ENCODE measurements at places on chromosomes 5 and 9.

GRCh38 chr9:71897577-71897976 lies 13.4 kb downstream of the ABHD17B start:
- no peak for DNase-seq

GRCh38 chr5:40165789-40166728 lies 513.7 kb upstream of the PTGER4 start:
- peak; percentile 4 for DNase-seq

DNA sequence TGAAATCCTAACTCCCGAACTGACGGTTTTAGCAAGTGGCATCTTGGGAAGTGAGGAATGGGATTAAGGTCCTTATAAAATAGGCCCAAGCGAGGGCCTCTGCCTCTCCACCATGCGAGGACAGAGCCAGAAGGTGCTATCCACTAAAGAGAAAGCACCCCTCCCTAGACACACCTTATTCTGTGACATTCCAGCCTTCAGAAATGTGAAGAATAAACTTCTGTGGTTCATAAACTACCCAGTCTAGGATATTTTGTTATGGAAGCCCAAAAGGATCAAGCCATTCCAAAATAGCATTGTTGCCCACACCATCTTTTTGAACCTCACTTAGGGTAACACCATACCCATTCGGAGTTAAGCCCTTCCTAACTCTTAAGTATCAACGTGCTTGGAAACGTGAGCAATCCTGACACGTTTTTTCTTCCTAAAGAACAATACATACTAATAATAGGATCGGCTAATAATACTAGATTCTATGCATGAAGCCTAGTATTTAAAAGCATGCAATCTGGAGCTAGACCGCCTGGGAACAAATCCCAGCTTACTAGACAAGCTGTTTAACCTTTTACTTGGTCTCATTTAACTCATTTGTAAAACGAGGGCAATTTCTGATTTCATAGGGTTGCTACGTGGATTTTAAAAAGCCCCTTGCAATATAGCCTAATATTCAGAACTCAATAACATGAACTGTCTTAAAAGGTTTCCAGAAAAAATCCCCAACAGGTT lies 1.1 kb upstream of the SMC2 start:
- DNase-seq = no peak

- peak; percentile 39 for DNase-seq
These were observed 145.4 kb upstream of the RAD23B start for GRCh38 chr9:107137495-107138202.

GRCh38 chr5:157481265-157481664 lies 21.3 kb downstream of the NIPAL4 start:
- DNase-seq = no peak

GRCh38 chr5:79536193-79536906 lies 22.4 kb upstream of the HOMER1 start:
- DNase-seq = no peak

DNA sequence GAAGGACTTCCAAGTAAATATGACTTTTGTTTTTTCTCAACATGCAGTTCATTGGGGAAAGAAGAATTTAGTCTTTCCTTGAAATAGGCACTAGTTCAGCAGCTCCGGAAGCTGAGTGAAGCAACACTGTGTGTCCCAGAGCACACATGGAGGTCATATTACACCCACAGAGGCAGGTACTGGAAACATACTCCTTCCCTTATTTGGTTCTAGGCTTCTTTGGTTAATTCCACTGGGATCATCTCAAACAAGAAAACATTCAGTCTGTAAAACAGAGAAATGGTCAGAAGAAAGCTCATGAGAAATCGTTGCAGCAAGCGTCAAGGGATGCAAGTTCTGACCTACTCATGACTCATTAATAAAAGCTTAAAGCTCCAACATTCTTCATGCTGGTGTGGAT lies 175.1 kb upstream of the PCSK5 start:
- peak; percentile 1 for DNase-seq

DNA sequence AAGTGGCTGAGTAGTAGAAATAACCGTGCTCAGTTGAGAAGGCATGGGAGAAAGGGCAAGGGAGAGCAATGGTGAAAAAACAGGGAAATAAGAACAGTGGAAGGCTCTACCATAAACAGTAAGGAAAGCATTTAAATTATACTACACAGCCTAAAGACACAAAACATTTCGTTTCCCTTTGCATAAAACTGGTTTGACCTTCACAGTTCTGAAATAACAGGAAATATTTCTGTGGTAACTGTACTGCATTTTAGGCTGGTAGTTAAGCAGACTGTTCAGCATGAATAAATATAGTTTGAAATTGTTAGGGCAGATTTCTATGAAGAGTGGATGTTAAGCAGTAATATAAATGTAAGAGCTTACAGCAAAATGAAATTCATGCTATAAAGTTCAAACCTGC lies 147.5 kb downstream of the CSNK1G3 start:
- DNase-seq = no peak

- no peak for DNase-seq
These were observed 553.0 kb downstream of the EBF1 start for GRCh38 chr5:158546748-158547147.

DNA sequence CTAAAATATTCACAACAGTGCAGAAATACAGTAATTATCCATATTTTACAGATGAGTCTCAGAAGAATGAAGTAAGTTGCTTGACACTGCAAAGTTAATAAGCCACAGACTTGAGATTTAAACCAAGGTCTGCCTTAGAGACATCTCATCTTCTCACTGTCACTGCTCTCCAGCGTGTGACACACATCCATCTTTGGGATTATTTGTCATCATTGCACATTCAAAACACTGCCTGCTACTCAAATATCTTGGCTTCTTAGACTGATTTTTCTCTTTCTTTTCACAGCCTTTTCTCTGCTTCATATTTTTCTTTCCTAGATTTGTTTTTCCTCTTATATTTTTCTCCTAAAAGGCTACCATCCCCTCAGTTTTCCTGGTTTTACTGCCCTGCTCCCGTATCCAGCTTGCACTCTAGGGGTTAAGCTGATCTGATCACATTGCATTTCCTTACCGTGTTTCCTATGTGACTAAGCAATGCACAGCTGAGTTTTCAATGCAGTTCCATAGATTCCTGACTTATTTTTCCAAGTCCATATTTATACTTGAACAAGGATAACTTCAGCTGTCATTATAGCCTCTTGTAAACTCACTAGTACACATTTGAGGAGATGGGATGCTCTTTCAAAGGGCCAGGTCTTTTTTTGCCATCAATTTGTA lies 353.0 kb downstream of the PLK2 start:
- DNase-seq = no peak

- DNase-seq = no peak
These were observed 21.1 kb downstream of the ACO1 start for GRCh38 chr9:32405506-32405905.

DNA sequence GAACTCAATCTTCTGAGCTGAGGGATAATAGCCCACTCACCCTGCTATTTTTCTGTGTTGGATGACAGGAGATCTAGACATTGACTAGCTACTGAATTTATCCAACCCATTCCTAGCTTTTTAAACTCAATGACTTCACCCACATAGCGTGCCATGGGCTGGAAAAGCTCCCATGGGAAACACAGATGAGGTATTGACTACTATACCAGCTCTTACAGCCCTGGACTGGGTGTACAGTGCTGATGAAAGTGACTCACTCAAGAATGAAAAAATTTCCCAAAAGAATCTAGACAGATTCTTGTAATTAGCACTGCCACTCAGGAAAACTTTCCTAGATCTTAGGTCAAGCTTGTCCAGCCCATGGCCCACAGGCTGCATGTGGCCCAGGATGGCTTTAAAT lies 72.7 kb upstream of the NREP start:
- DNase-seq = no peak

DNA sequence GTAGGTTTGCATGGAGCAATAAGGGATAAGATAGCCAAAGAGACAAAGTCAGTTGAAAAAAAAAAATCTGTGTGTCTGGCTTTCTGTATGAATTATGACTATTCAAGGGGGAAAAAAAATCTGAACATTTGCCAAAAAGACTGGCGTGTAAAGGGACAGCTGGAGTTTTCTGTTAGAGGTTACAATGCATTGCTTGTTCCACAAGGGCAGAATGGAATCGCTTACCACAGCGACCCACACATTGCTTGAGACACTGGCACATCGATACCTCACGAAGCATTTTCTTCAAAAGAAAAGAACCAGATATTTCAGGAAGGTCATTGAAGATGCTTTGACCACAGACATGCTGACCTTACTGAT lies 327.8 kb downstream of the TMEM167A start:
- DNase-seq = no peak

GRCh38 chr9:131668439-131669268 lies 71.2 kb downstream of the RAPGEF1 start:
- peak; percentile 61 for DNase-seq

GRCh38 chr5:174834081-174834480 lies 109.7 kb downstream of the MSX2 start:
- DNase-seq = no peak

GRCh38 chr9:130493021-130493420 lies 48.3 kb downstream of the ASS1 start:
- DNase-seq = no peak

DNA sequence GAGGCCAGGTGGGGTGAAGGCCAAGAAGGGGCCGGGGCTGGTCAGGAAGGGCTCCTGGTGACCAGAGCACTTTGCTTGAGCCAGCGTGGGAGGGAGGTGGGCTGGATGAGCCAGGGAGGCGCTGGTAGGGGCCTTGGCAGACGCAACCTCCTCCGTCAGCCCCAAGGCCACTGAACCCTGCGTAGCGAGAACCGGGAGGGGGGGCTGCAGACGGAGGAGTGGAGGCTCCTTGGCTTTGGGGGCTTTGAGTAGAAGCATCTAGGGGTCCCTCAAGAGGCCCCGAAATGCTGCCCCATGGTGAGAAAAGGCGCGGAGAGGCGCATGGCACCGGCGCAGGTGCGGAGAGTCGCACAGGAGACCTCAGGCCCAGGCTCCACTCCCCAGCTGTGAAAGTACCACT lies 1888.0 kb upstream of the CDH9 start:
- DNase-seq = no peak

GRCh38 chr9:37679649-37680402 lies 29.1 kb downstream of the FRMPD1 start:
- DNase-seq = no peak

GRCh38 chr9:130847306-130848217 lies 12.5 kb downstream of the ABL1 start:
- peak; percentile 98 for DNase-seq

GRCh38 chr5:68217047-68217355 lies 1.4 kb downstream of the PIK3R1 start:
- no peak for DNase-seq

GRCh38 chr5:78361631-78361993 lies 1.2 kb downstream of the SCAMP1 start:
- DNase-seq = no peak

DNA sequence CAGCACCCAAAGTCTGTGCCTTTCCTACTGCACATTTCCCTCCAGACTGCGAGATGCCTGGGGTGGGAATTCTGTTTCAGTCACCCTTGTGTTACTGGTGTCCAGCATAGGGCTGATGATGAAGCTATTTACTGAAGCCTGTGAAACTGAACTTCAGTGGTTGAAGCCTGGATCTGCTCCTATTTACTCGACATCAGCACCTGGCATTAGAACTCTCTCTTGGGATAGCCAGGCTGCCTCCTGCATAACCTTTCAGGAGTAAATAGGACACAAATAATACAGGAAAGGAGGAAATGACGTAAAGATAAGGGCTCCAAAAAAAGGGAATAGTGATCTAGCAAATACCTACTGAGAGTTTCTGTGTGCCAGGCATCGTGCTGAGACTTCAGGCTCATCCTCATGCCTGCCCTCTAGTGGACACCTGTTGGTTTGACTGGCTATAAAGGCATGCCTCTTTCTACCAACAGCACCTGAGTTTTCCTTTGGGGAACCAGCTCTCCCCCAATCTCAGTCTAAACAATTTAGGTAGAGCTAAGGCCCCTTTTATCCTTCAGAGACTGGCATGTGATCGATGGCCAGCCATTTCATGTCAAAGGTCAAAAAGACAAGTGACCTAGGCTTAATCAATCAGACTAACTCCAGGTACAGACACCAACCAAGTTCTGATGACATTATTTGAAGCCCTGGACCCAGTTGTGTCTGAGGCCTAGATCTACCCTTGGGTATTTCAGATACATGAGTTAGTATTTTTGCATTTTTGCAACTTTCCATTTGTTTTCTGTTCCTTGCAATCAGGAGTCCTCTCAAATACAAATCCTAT lies 192.1 kb upstream of the TRIM32 start:
- no peak for DNase-seq

GRCh38 chr9:130522233-130522808 lies 57.1 kb upstream of the FUBP3 start:
- no peak for DNase-seq

GRCh38 chr9:36137392-36138004 lies 965 bp downstream of the GLIPR2 start:
- peak; percentile 35 for DNase-seq

DNA sequence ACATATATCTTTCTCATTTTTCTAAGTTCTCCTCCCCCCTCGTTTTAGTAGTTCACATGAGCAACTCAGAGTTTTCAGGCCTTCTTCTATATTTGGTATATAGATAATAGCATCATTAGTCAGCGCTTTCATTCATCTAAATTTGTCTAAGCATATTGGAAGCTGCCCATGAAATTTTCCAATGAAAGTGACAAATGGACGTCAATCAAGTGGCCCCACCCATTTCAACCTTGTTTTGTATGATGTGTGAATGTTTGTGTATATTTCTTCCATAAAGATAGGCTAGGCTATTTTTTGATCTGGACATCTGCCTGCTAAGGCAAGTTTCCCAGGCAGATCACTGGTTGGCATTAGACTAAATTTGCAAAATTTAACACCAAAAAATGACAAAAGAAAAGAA lies 104.0 kb upstream of the SSBP2 start:
- no peak for DNase-seq

GRCh38 chr9:21383627-21384026 lies 1.6 kb downstream of the IFNA2 start:
- no peak for DNase-seq

GRCh38 chr9:70658765-70659164 lies 244.3 kb upstream of the KLF9 start:
- DNase-seq = no peak

- DNase-seq = no peak
These were observed 184.5 kb downstream of the CRB2 start for GRCh38 chr9:123540457-123540856.

GRCh38 chr5:123807177-123807945 lies 295.4 kb downstream of the CSNK1G3 start:
- no peak for DNase-seq

DNA sequence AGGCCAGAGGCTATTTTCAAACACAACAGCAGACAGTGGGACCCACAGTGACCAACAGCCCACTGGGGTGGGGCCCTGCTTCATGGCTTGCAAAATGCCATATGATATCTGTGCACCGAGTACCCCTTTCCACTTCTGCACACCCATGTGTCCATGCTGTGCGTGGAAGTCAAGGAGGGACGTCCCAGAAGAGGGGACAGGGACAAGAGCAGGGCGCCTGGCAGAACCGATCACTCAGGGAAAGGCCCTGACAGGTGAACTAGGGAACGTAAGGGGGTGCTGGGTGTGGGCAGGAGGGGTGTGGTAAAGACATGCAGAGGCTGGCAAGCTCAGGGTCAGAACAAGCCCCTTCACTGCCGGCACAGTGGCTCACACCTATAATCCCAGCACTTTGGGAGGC lies 7.6 kb upstream of the TTLL11 start:
- no peak for DNase-seq

GRCh38 chr9:93620041-93620506 lies 43.7 kb downstream of the PHF2 start:
- DNase-seq = no peak

GRCh38 chr5:113771483-113771882 lies 258.0 kb downstream of the YTHDC2 start:
- DNase-seq = no peak

- peak; percentile 76 for DNase-seq
These were observed 63.7 kb downstream of the GLIS3 start for GRCh38 chr9:4235871-4236804.

Data from fibroblast of villous mesenchyme (primary cell).